ENCODE measurements at places on chromosomes 6 and 20.
A peak's percentile ranks its signal among the peaks of the same experiment; 100 is the strongest.

DNA sequence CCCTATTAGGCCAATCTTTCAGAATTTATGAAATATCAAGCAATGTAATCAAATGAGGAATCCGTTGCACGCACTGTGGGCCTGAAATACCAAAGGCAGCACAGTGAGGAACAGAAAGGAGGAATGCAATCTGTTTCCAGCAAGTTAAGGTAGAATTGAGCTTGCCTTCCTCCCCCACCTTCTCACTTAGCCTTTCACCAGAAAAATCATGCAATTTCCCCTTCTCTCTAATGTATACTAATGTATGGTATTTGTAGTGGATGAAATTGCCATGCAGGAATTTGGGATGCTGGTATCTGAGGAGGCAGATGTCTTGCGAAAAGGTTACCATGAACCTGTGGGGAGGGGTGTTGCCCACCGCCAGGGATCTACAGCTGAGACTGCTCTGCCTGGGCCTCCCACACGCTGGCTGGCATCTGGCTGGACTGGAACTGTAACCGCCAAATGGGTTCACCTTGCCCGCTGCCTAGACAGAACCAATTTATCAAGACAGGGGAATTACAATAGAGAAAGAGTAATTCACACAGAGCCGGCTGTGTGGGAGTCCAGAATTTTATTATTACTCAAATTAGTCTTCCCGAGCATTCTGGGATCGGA, 222.4 kb upstream of the MYLIP start:
- DNase-seq: no peak

DNA sequence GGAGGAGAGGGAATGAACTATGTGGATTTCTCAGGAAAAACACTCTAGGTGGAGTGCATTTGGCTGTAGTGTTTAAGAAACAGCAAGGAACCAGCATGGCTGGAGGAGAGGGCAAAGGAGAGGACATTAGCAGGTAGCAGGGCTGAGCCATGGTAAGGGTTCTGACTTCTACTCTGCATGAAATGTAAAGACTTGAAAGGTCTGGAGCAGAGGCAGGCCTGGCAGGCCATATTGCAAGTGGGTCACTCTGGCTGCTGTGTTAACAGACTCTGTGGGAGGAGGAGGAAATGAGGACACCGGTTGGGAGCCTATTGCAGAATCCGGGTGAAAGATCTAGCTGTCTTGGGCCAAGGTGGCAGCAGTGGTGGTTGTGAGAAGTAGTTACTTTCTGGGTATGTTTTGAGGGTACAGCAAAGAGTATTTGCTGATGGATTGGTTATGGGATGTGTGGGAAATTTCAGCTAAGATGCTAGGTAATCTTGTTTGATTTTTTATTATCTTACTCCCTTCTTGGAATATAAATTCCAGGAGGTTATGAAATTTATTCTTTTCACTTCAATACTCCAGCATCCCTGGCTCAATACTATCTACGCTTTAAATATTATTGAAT, 115.9 kb upstream of the BCLAF1 start:
- no peak for DNase-seq

DNA sequence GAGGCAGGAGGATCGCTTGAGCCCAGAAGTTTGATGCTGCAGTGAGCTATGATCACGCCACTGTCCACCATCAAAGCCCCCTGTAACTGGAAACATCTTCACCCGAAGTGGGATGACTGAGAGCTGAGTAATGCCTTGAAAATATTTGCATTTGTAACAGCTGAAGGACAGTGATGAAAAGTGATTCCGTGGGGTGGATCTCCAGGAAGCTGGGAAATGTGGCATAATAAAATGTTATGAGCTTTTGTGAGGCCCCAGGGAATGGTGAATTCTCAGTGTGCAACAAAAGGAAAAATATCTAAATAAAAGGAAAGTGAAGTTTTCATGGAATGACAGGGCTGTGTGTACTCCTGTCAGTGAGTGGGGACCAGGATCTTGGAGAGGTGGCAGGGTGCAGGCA, 92.0 kb downstream of the JAG1 start:
- DNase-seq: no peak

- no peak for DNase-seq
Observed at GRCh38 chr6:52381249-52381648, 19.3 kb downstream of the PAQR8 start.

GRCh38 chr20:10560686-10561085, 113.1 kb downstream of the JAG1 start:
- DNase-seq: no peak

GRCh38 chr6:157756708-157757429, 66.2 kb upstream of the SNX9 start:
- DNase-seq: peak; percentile 84

GRCh38 chr20:31858760-31859083, 11.6 kb downstream of the DUSP15 start:
- no peak for DNase-seq

- DNase-seq: no peak
Observed at GRCh38 chr6:7261852-7262461, 51.0 kb downstream of the SSR1 start.

DNA sequence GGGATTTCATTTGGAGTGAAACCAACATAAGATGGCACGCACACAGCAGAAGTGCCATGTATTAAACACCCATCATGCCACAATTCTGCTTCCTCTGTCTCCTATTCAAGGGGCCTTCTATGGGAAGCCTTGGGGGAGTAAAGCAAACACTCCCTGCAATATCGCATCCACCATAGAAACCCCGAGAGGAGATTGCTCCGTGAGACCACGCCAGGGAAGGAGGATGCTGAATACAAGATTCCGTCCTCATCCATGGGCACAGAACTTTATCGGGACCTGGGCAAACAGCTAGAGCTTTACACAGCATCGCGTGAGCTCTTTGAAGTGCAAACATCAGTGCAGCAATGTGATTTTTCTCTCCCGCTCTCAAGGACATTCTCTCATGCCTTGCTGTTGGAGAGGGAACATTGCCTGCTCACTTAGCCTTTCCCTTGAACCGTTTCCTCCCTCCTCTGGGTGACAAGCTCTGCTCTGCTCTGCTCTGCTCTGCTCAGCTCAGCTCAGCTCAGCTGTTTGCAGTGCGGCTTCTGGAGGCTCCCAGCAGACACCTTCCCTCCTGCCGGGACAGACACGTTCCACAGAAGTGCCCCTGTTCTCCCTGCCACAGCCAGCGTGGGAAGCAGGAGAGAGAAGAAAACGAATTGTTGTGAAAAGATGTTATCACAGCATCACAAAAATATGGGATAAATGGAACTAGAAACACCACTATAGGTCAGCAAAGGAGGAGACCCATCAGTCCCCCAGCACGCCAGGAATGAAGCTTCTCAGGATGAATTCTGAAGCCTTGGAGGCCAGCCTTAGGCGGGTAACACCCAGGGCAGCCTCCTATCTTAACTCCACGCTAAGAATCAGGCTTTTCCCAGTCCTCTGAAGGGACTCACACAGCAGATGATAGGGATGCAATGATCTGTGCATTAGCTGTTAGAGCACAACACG, 48.2 kb downstream of the RNASET2 start:
- DNase-seq: no peak

DNA sequence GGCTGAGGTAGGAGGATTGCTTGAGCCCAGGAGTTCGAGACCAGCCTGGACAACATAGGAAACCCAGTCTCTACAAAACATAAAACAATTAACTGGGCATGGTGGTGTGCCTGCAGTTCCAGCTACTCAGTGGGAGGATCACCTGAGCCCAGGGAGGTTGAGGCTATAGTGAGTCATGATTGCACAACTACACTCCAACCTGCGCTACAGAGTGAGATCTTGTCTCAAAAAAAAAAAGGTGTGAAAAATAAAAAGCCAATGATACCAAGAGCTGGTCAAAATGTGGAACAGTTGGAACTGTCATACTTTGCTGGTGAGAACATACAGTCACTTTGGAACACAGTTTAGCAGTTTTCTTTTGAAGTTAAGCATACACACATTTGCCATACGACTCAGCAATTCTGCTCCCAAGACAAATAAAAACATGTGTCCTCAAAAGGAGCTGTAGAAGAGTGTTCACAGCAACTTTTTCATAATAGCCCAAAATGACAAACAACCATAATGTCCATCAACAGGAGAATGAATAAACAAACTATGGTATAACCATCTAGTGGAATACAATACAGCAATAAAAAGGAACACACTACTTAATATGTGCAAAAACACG, 21.6 kb upstream of the FKBP5 start:
- DNase-seq: peak; percentile 53

DNA sequence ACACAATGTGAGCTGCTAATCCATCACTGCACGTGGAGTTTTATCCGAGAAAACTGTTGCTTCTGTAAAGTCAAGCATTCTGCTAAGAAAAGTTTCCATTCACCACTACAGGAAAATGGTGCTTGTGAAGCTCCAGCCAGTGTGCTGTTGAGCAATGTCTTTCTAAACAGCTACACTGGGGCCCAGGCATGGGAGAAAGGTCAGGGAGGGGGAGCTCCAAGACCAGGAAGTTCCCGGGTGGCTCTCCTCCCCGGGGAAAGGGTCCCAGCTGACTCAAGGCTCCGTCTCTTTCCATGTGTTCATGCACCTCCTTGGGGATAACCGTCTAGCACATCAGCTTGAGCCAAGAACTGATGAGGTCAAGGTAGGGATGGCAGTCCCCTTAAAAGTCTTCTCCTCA, 20.5 kb downstream of the RPP40 start:
- DNase-seq: no peak

DNA sequence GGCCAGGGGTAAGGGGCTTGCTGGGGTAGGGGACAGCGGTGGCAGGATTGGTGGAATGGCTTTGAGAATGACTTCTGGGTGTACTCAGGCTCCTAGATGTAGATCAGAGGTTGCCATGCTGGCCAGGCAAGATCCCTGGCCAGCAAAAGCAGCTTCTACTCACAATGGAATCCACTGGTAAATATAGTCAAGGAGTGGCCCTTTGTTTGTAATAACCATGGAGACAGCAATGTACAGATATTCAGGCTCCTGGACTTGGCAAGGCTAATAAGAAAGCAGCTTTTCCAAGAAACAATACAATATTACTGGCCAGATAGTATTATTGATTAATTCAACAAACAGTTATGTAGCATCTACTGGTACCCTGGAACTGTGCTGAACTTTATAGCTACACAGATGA, 37.9 kb downstream of the CDH26 start:
- DNase-seq: no peak

DNA sequence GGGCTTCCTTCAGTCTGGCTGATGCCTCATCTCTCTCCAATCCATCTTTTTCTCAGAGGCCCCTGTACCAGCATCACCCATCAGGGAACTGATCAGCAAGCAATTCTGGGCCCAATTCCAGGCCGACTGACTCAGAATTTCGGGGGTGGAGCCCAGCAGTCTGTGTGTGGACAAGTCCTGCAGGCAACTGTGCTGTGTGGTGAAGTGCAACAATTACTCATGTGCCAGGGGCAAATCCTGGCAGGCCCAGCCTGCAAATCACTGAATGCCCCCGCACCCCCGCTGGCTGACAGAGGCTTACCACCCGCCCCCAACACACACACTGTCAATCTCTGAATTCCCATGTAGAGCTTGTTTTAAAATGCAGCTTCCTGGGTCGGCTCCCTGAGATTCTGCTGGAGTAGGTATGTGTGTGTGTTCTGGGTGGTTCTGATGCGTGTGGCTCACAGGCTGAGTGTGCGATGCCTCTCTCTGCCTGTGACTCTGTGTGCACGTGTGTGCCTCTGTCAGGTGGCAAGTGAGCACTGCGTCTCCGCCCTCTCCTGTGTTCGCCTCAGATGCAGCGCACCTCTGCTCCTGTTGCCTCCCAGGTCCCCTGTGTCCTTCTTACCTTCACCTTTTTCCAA, 45.4 kb downstream of the SSR1 start:
- no peak for DNase-seq

- DNase-seq: no peak
Observed at GRCh38 chr6:17665132-17665531, 41.6 kb downstream of the NUP153 start.

GRCh38 chr6:41288754-41289129, 2.3 kb upstream of the TREM1 start:
- no peak for DNase-seq

- no peak for DNase-seq
Observed at GRCh38 chr20:63847237-63848002, 13.9 kb upstream of the ABHD16B start.

DNA sequence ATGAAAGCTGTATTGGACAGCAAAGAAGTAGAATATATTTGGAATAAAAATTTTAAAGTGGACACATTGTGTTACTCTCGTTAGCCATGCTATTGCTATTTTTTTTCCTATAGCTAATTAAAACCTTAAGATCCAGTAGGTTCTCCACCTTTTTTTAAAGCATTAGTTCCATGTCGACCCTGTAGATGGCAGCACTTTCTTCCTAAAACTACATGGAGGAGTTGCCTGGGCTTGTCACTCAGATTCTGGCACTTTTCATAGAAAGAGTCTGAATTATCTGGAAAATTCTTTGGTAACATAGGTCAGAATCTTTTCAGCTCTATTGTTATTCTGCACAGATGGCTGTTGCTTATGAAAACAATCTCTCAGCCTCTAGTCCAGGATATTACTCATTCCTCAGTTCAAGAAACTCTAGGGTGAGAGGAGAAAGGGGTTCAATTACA, 42.0 kb upstream of the ESR1 start:
- no peak for DNase-seq

DNA sequence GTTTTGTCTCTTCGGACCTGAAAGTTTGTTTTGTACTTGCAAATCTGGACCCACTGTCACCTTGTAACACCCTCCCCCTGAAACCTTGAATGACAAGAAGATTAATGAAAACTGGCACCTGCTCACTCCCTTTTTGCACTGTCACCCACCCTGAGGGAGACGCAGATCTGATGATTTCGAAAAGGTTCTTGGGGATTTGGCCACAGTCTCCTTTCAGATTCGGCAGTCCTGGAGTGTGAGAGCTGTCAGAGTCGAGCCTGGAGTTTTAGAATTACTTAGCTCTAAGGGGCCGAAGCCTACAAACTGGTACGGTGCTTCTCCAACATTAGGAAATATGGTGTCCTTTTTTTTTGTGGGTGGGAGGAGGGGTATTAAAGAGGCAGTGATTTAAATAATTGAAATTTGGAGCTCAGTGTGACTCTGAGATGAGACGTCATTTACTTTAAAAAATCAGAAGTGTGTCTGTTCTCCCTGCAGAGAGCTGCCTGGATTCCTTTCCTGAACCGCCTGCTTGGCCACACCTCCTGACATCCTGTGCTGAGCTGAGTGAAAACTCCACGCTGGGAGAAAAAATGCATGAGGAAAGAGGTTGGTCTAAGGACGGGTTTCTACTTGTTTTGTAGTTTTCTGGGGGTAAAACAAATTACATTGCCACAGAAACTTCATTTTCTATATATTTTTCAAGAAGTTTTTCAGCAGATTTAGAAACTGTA, 447.0 kb upstream of the CDH4 start:
- DNase-seq: no peak

DNA sequence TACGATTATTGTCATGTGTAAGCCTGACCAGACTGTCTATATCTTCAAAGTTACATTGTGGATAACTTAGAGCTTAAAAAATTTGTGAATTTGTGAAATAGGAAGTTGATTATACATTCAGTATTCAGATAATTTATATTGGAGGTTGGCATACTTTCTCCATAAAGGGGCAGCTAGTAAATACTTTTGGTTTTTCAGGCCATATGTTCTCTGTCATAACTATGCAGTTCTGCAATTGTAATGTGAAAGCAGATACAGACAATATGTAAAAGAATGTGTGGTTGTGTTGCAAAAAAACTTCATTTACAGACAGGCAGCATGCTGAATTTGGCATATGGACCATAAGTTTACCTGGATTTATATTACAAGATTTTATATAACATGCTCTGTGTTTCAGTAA, 29.3 kb downstream of the HSF2 start:
- DNase-seq: no peak
